ENCODE measurements at places on chromosomes 3 and 15. TPM values are rescaled to one million over a fixed set of nuclear protein-coding genes. Genes with fewer than 3 reads are reported as not detected.
A peak's percentile ranks its signal among the peaks of the same experiment; 100 is the strongest.

DNA sequence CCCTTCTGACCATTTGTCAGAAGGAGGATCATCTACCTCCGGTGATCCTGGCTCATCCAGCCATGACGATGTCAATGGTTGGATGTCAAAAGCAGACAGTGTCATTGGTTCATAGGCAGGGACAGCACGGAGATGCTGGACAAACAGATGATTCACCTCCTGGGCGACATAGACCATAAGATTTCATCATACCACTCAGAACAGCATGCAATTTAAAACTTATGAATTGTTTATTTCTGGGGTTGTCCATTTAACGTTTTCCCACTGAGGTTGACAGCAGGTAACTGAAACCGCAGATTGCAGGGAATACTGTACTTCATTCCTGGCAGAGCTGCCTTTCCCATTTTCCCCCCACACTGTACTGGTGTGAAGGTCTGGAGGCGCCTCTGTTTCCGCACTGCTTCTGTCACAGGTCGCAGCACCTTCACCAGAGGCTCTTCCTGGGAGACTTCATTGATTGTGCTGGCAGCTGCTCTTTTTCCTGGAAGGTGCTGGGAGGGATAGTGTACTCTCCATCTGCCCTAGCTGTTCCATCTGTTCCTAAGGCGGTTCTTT is 32.5 kb upstream of the TMOD3 start:
- no peak for DNase-seq
- no peak overlapping the region for H3K27ac ChIP-seq
- H3K4me3 ChIP-seq = no peak overlapping the region

- H3K27ac ChIP-seq = no peak overlapping the region
- H3K4me1 ChIP-seq = no peaks in the 10 kb centered on the region
- DNase-seq = no peak
- no peak overlapping the region for H3K4me3 ChIP-seq
- H3K36me3 ChIP-seq = peaks cover 6% of the 10 kb centered on the region
Measured at GRCh38 chr3:69963643-69964042, 35.9 kb upstream of the SAMMSON start.

GRCh38 chr15:50353251-50353974 is 1.6 kb downstream of the GABPB1 start:
- H3K4me1 ChIP-seq = peaks cover 10% of the 10 kb centered on the region
- peak; percentile 60 for DNase-seq
- H3K4me3 ChIP-seq = peak overlapping the region; percentile 83
- peaks cover 11% of the 10 kb centered on the region for H3K36me3 ChIP-seq

DNA sequence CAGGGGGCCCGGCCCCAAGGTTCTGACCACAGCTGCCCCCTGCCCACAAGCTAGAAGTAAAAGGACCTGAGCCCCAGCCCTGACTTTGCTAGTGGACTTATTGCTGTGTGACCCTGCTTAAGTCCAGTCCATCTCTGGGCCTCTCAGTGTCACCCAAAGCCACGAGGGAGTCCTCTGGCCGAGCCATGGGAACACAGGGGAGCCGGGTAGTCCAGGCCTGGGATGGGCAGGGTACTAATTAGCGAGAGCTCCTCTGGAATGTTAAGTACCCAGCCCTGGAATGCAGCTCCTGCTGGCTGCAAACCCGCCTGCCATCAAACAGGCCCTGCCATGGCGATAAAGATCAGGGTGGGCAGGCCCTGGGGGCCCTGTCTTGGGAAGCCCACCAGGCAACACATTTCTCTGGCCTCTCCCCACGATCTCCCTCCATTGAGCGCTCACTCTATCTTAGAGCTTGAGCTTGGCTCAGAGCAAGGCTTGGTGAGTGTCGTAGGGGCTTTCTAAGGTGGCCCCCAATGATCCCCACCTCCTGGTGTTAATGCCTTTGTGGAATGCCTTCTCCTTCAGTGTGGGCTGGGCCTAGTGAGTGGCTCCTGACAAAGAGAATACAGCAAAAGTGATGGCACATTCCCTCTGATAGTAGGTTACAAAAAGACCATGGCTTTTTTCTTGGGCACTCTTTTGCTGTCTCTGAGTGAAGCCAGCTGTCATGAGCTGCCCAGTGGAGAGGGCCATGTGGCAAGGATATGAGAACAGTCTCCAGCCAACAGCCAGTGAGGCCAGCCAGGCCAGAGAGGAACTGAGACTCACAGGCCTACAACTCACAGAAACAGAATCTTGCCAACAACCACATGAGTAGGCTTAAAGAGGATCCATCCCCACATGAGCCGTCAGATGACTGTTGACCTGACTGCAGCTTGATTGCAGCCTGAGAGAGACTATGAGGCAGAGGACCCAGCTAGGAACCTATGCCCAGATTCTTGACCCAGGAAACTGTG is 133.1 kb downstream of the SMAD6 start:
- no peak for DNase-seq
- H3K36me3 ChIP-seq = no peaks in the 10 kb centered on the region
- no peak overlapping the region for H3K27ac ChIP-seq
- H3K27me3 ChIP-seq = peaks cover 2% of the 10 kb centered on the region

WNT7A gene
- 0.05 TPM for polyA plus RNA-seq

C3orf20 gene
- polyA plus RNA-seq = 0.05 TPM

DNA sequence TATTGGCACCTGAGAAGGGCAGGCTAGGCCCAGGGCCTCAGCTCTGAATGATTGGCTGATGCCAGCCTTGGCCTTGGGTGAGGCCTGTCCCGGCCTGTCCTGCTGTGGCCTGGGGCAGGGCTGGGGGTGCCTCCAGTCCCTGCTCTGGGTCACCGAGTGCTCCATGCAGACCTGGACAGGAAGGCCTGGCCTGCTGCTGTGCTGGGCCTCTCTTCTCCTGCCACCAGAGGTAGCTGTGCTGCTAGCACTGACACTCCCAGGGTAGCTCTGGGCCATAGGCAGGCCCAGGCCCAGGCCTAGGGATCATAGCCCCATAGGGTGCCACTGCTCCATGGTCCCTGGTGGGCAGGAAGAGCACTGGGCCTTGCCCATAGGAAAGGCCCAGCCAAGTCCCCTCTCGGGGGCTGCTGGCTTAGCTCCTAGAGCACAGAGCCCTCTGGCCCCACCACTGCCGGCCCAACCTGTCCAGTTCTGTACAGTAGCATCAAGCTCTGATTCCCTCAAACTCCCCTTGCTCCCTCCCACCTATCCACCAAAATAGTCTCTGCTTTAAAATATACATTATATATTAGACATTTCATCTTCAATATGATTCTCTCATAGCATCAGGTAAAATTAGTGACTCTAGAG is 18.2 kb downstream of the ABTB1 start:
- peaks cover 37% of the 10 kb centered on the region for H3K4me1 ChIP-seq
- DNase-seq = peak; percentile 61
- no peak overlapping the region for H3K27ac ChIP-seq
- H3K4me3 ChIP-seq = no peak overlapping the region
- H3K36me3 ChIP-seq = peaks cover 12% of the 10 kb centered on the region

COL7A1 gene
- 7.9 TPM for polyA plus RNA-seq

PROS1 gene
- 23.6 TPM for polyA plus RNA-seq

CNTN4 gene
- 16.3 TPM for polyA plus RNA-seq

Measured in muscle of leg (tissue), 16 donors.